ENCODE measurements at places on chromosomes 5 and 9.

GRCh38 chr5:136062366-136063274 is 33.8 kb downstream of the TGFBI start:
- DNase-seq = peak; percentile 52

DNA sequence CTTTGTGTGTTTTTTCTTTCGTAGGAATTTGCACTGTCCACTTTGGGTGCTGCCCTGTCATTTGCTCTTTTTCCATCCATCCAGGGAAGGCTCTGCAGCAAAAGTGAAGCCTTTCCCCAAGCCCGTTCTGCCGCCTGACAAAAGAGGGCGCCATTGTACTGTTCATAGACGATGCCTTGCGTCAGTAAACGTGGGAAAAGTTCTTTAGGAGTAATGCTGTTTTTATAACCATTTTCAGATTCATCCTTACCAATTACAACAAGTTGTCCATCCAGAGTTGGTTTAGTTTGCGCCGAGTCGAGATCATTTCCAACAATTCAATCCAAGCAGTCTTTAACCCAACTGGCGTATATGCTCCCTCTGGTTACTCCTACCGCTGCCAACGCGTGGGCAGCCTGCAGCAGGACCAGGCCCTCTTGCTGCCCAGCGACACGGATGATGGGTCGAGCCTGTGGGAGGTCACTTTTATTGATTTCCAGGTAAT is 34.3 kb upstream of the RPS23 start:
- peak; percentile 84 for DNase-seq

- no peak for DNase-seq
These were observed 166.1 kb downstream of the MARCHF11 start for GRCh38 chr5:16013334-16014065.

DNA sequence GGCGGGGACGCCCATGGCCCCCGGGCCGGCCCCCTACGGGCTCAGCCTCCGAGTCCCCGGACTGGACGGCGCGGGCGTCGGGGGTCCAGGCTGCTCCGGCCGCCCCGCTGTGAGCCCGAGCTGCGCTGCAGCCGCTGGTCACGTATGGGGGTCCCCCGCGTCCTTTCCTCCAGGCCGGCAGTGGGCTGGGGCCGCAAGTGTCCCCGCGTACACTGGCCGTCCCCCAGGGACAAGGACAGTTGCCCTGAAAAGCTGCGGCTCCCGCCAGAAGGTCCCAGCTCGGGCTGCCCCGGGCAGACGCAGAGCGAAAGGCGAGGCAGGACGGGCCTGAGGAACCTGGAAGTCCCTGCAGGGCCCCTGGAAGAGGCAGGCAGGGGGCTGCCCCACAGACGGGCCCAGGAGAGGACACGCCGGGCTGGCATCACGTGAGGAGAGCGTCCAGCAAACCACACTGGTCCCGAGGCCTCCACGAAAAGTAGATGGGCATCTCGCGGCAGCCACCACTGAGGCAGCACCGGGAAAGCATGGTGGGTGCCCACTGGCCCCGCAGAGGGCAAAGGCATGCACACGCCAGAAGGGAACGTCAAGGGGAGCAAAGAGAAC is 3.3 kb upstream of the NKD2 start:
- DNase-seq = no peak

DNA sequence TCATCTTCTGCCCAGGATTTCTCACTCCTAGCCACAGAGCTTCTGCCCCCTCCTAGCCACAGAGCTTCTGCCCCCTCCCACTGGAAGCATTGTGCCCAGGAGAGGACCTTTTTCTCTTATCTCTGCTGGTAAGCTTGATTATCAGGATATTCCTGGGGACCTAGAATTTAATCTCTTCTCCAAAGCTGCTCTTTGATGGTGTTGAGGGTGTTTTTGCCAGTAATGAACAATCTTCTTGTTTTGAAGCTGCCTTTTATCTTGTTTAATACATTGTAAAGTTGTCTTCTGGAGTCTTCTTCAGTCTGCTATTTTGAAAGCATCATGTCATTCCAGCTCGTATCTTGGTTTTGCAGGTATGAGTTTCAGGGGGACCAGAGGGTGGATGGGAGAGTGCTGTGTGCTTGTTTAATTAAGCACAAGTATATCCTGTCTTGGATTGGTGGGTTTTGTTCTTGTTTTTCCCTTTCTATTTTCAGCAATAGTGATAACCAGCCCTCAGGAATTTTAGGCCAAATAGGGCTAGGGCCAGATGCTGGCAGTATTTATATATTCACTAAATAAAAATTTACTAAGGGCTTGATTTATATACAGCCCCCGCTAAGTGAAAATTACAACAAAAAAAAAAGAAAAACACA is 214.0 kb upstream of the DMRT1 start:
- DNase-seq = no peak

- DNase-seq = no peak
These were observed 2.0 kb downstream of the SEMA6A start for GRCh38 chr5:116572350-116573278.

- no peak for DNase-seq
These were observed 5.3 kb downstream of the RAB14 start for GRCh38 chr9:121196389-121196788.

GRCh38 chr5:34817558-34818351 is 21.2 kb upstream of the TTC23L start:
- DNase-seq = peak; percentile 84

DNA sequence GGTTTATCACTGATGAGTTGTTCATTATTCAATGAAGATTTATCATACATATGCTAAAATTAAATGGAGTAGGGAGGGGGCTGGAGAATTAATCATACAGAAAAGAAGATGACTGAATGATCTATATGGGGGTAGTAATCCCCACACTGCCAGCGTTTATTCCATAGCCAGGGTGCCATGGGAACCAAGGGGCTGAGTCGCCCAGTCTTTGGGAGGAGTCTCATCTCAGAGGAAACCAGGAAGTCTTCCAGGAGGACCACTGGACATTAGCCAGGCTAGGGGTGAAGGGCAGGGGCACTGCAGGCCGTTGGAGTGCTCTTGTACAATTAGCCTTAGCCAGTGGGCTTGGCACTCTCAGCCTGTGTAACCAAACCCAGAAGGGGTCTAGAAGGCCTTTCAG is 226.5 kb downstream of the ARL15 start:
- no peak for DNase-seq

GRCh38 chr9:4415281-4415680 is 75.0 kb upstream of the SLC1A1 start:
- peak; percentile 38 for DNase-seq

DNA sequence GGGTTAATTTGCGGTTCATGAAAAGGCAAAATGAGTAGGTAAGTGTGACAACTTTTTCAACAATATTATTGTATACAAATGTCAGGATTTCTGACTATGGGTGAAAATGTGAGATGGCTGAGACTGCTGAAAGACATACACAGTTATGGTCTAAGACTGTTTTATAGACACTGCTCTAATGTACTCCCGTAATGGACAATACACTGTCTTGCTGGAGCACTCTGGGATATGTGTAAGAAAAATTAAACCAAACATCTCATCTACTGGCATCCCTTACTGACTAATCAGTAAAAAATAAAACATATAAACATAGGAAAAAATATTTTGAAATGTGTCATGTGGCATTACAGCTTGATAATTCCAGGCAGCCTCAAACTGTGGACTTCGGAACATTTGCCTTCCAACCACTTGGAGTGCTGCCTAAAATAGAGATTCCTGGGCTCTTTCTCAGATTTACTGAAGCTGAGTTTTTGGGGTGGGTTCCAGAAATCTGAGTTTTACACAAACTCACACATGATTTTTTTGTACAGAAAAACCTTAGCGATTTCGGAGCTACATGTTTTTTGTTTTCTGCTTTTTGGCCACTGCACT is 233.9 kb upstream of the TBCA start:
- peak; percentile 91 for DNase-seq

- no peak for DNase-seq
These were observed 16.6 kb upstream of the HEMGN start for GRCh38 chr9:97954550-97954989.

- peak; percentile 66 for DNase-seq
These were observed 49.6 kb upstream of the PSD2 start for GRCh38 chr5:139745800-139746690.

GRCh38 chr5:130164966-130165365 is 260.7 kb downstream of the CHSY3 start:
- DNase-seq = no peak

- no peak for DNase-seq
These were observed 41.3 kb downstream of the IRX2 start for GRCh38 chr5:2709976-2710689.

GRCh38 chr5:175731756-175732465 is 74.0 kb downstream of the HRH2 start:
- no peak for DNase-seq

GRCh38 chr5:51746023-51746422 is 362.8 kb downstream of the ISL1 start:
- DNase-seq = no peak

DNA sequence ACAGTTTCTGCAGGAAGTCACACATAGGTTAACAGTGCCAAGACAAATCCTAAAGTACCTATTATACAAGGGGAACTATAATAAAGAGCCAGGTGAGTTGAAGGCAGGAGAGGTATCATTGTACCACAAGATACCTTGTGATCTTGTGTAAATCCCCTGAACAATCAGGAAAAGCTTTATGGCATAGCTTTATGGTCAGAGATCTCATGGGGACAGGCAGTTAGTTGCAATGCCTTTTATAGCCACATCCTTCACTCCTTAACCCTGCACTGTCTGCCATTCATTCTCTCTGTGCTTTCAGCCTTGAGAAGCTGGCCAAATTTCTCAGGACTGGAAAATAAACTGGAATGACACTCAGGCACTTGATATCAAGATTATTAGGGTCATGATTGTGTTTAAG is 97.0 kb downstream of the GHR start:
- no peak for DNase-seq

- no peak for DNase-seq
These were observed 532.4 kb downstream of the TLR4 start for GRCh38 chr9:118236625-118237024.
